NAMALWA (cell line): ENCODE measurements at places on chromosomes 16 and 17.

DNA sequence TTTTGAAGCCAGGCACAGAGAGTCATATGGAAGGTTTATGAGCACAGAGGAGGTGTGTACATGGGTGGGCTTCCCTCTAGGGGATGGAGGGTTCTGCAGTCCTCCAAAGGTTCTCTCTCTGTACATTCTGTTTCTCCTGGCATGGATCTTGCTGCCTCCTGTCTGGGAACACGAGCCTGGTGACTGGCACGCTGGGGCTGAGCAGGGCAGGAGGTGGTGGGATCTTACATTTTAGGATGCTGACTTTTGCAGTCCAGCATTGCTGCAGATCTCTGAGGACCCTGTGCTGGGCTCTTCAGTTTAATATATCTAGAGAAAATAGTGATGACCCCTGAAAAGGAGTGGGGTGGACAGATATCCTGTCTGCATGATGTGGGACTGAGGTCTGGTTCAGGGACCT lies 23.0 kb downstream of the FOXL1 start:
- DNase-seq: no peak

GRCh38 chr16:6427621-6428020 lies 905.0 kb upstream of the RBFOX1 start:
- no peak for DNase-seq

GRCh38 chr16:711548-712320 lies 3.2 kb upstream of the METRN start:
- peak; percentile 77 for DNase-seq

DNA sequence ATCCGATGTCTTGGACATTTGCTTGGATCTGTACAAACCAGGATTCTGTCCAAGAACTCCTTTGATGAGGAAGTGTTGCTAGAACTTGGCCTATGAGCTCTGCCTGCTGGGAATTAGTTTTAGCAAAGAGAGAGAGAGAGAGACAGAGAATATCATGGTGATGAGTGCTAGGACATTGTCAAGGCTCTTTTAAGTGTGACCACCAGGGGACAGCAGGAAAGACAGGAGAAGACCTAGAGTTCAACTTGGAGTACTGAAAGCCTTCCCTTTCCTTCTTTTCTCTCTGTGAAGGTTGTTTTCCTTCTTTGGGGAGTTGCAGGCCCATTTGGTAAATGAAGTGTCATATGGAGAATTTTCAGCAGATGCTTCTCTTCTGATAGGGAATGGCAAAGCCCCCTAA lies 389.2 kb upstream of the HSBP1 start:
- DNase-seq: no peak

DNA sequence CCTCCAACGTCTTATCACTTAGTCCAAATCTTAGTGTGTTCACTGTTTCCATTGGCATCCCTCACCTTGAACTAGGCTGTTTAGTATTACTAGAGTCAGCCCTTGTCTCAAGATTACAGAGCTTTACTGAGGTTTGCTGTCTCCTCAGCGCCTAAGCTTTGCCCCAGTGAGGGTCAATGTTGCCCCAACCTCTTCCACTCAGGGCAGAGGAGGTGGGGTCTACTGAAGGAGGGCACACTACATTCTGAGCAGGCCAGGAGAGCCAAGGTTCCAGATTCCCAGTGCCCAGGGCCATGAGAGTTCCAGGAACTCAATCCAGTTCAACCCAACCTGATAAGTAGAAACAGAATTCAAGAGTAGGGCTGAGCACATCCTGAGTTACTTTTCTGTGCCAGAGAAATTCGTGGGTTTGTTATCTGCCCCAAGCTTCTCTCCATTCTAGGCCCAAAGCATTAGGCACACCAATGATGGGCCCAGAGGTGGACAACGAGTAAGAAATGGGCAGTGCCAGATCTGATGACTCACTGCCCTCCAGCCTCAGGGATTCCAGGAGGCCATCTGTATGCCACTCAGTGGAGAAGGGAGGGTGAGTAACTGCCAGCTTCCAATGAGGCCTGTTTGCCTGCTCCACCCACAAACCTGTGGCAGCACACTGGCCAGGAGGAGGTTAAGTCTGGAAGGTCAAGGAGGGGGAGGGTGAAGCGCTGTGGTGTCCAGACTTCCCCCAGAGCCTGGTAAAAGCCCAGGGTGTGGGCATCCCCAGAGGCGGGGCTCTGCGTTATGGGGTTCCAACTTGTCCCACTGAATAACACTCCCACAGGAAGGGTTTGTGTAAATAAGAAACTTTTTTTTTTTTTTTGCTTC lies 8.2 kb downstream of the TUBG2 start:
- no peak for DNase-seq
